Stimulated activated CD4-positive, alpha-beta T cell treated with anti-CD3 and anti-CD28 coated beads, Interleukin-12 subunit alpha, Interleukin-12 subunit beta, amount 100 ng/mL, for 48 hours (primary cell): ENCODE measurements at places on chromosomes 7 and 10.

DNA sequence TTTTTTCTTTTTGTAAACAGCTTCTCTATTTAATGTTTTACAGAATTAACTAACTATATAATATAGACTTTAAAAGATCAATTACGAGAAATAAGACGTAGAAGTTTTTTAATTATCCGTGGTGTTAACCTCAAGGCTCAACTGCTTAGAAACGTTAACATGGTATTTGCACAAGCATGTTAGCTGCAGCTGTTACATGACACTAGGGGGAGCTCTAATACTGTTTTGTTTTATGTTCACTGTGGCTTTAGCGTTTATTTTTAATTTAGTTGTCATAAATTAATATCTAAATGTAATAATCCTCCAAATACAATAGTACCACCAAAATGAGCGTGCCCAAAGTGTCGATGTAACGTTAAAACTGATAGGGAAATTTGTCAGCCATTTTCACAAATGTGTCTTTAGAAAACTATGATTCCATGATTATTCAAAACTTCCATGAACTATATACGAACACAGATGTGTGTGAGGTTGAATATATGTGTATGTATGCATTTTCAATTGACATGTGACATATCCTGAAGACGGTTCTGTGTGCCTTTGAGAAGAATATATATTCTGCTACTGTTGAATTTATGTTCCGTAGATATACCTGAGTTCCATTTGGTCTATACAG lies 828.8 kb upstream of the MBL2 start:
- no peak for DNase-seq

GRCh38 chr10:6353526-6353925 lies 150.8 kb downstream of the PFKFB3 start:
- DNase-seq, result no peak

GRCh38 chr7:111558991-111559390 lies 3.3 kb downstream of the IMMP2L start:
- DNase-seq, result no peak

DNA sequence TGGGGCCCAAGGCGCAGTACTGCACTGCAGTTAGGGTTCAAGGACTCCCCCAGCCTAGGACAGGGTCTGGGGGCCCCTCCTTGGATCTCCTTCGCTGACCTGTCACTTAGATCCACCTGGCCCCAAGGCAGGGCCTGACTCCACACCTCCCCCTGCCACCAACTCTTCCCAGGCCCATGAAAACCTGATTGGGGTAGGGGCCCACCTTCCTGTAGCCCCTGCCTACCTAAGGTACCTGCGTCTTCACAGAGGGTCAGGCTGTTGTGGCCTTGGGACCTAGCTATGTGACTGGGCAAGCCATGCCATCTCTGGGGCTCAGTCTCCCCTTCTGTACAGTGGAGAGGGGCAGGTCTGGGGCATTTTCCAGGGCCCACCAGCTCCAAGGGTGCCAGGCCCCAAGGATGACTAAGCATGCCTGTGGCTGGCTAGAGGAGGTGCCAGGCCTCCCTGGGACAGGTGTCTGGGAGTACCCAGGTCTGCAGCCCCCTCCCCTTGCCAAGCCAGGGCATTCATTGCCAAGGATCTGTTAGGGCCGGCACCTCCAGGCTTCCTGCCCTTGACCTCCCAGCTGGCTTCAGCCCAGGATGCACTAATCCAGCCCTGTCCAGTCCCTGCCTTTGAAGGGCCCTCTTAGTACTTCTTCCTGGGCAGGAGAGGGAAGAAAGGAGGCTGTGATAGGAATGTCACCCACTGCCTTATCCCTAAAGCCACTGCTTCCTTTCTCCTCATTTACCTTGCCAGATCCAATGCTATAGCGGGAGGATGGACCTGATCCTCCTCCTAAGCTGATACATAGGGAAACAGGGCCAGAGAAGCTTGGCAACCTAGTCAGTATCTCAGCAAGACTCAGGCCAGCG lies 1.3 kb downstream of the LIMK1 start:
- DNase-seq, result no peak

DNA sequence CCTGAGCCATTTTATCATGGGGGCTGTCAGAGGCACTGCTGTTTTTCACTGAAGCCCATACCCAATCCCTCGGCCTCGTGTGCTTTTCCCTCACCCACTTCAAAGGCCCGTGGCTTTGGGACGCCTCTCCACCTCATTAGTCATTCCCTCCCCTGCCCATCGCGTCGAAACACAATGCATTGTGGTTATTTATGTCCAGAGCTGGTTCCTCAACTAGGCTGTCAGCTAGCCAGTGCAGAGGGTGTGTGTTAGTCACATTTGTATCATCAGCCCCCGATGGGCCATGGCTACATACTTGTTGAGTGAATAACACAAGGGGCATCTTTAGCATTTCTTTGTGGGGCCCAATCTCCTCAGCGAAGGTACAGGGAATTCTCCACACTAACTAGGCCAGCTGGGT lies 3.8 kb upstream of the CRCP start:
- DNase-seq, result no peak

- no peak for DNase-seq
These were observed 21.8 kb downstream of the MRPL32 start for GRCh38 chr7:42953994-42954393.

DNA sequence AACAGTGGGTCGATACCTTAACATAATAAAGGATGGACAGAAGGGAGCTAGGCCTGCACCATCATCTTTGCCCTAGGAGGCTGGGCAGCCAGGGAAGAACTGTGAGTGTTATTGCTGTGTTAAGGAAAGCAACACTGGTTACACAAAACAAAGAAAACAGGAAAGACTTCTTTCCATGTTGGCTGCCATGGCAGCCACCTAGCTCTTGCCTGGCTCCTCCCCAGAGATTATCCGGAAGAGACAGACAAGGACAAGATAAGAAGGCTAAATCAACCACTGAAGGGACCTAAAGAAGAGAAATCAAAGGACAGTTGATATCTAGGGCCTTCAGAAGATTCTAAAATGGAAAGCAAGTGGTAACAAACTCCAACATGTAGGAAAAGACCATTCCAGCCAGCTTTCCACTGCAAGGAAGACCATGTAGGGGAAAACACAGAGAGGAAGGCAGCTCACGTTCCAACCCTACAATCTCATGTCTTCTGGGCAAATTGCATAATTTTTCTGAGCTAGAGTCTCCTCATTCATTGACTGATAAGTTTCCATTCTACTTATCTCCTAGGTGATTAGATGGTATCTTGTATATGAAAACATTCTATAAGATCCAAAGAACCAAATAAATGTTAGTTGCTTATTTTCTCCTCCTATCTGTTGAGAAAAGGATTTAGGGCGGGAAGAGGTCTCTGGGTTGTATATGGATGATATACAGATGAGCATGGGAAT lies 51.2 kb downstream of the SP8 start:
- no peak for DNase-seq

- no peak for DNase-seq
These were observed 881 bp upstream of the SSBP1 start for GRCh38 chr7:141737118-141737835.

- no peak for DNase-seq
These were observed 23.7 kb downstream of the GSDME start for GRCh38 chr7:24733414-24734060.

GRCh38 chr10:133231244-133231945 lies 1.4 kb downstream of the UTF1 start:
- DNase-seq, result no peak

DNA sequence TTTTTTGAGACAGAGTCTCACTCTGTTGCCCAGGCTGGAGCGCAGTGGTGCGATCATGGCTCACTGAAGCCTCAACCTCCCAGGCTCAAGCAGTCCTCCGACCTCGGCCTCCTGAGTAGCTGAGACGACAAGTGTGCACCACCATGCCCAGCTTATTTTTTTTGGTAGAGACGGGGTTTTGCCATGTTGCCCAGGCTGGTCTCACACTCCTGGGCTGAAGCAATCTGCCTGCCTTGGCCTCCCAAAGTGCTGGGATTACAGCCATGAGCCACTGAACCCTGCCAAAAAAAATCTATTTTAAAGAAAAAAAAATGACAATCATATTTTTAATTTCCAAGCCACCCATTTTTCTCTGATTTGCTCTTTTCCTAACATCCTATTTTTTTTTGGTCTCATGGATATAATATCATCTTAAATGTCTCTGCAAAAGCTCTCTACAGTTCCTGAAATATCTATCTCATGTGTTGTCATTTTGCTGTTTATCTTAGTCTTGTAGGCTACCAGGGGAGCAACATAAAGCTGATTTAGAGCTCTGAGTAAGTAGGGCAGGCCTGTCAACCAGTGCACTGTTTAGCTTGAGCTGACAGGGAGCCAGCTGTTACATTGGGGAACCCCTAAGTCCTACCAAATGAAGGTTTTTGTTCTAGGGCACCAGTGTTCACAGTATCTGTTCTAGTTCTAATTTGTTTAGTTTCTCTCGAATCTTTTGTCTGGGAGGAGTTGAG lies 29.9 kb upstream of the HBP1 start:
- no peak for DNase-seq

DNA sequence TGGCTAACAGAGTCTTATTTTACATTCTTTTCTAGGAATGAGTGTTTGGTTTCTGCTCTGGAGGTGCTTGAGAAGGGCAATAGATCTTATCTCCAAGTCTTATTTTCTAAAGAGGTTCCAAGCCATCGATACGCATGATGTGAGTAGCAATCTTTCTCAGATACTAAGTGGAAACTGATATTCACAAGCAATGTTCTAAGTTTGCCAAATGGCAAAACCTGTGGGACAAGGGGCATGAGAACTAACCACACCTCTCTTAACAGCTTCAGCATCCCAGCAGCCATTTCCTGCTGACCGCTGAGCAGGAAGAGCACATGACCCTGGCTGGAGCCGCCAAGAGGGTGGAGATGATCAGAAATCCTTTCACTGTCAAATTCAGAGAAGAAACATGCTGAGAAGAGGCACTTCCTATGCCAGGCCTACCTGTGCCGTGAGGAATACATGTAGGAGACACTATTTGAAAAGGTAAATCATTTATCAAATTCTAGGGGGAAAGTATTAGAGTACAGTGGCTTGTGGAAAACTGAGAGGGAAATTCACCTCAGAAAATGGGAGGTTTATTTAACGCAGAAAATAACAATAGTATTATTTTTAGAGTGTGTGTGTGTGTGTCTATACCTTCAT lies 35.2 kb downstream of the CCDC71L start:
- DNase-seq, result no peak

GRCh38 chr7:132218876-132219275 lies 357.4 kb downstream of the PLXNA4 start:
- DNase-seq, result no peak
